Neural progenitor cell (in vitro differentiated cells): ENCODE measurements at places on chromosomes 13 and 19.

DNA sequence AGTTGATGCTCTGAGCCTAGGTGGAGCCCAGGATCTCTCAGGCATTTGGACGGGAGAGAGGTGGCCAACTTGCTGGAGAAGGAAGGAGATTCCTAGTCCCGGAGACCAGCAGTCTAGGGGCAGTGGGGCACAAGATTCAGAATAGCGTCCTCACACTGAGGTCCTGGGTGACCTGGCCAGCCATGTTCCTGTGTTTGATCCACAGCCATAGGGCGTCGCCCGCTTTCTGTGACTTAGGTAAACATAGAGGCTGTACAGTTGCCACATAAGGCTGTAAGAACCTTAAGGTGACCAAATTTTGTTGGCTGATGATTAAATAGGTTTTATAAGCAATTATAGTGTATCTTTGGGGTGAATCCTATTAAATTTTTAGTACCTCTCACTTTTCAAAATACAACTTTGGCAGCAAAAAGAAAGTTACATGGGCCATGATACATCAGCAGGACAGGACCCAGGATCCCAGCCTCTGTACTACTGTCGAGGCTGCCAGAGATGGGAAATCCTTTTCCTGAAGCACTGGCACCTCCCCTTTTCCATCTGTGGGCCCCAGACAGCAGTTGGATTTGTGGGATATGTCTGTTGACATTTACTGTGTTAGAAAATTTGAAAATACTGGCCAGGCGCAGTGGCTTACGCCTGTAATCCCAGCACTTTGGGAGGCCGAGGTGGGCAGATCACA lies 37.5 kb downstream of the TSSK6 start:
- peaks cover 21% of the 10 kb centered on the region for H3K4me1 ChIP-seq
- H3K27me3 ChIP-seq = no peaks in the 10 kb centered on the region
- H3K4me3 ChIP-seq = no peak overlapping the region
- H3K27ac ChIP-seq = no peak overlapping the region
- no peak for DNase-seq

GRCh38 chr13:29359181-29359580 lies 236.3 kb downstream of the SLC7A1 start:
- H3K27ac ChIP-seq = no peak overlapping the region
- H3K27me3 ChIP-seq = no peaks in the 10 kb centered on the region
- H3K36me3 ChIP-seq = no peaks in the 10 kb centered on the region
- no peak overlapping the region for H3K4me3 ChIP-seq
- H3K4me1 ChIP-seq = no peaks in the 10 kb centered on the region
- no peak for DNase-seq

DNA sequence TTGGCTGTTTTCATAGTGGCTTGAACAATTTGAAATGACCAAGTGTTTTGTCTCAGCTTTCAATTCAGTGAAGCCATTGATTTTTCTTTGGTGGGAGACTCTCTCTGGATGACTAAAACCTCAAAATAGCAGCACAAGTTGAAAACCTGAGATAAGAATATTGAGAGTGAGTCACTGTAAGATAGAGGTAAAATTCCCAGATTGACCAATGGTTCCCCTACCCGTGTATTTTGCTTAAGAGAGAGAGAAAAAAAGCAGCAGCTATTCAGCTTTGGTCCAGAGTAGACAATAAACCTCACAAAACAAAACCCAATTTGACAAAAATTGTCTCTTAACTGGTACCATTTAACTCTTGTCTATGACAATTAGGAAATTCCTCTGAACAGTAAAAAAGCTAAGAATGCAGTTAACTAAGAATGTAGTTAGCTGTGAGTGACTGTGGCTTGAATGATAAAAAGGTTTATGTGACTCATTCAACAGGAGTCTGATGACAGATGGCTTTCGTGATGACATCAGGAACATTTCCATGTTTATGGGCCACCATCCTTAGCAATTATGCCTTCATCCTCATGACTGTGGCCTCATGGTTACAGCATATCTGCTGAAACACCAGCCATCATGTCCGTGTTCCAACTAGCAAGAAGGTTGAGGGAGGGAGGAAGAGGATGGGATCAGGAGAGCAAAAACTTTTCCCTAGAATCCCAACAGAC lies 356.9 kb downstream of the NDFIP2 start:
- DNase-seq = no peak
- no peaks in the 10 kb centered on the region for H3K27me3 ChIP-seq
- peaks cover 9% of the 10 kb centered on the region for H3K4me1 ChIP-seq
- H3K36me3 ChIP-seq = no peaks in the 10 kb centered on the region

DNA sequence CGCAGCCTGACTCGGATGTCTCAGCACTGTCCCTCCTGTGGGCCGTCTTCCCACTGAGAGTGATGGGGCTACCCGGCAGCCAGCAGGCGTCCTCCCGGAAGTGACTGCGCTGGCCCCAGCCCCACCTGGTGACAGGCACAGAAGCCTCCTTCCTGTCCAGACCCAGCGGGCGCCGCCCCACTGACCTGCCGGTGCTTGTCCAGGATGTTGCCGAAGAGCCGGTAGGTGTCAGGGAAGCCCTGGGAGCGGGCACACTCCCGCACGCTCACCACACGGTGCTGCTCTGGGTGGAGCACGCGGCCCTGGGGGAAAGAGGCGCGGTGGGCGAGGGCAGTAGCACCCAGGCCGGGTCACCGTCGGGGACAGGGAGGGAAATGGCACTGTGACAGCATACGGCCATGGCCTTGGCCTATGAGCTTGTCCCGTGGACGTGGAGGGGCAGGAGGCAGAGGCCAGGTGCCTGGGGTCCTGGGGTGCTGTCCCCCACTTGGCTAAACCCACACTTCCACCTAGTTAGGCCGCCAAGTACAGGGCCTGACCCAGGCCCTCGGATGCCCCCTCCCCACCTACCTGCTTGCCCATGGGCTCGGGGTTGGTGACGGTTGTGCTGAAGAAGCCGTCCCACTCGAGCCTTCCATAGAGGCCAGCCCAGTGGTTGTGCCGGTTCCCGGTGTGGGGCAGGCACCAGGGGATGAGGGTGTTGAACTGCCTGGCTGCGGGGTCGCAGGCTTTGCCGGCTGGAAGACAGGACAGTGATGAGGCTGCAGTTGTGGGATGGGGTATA lies 16.0 kb upstream of the EIF3G start:
- no peaks in the 10 kb centered on the region for H3K27me3 ChIP-seq
- H3K27ac ChIP-seq = no peak overlapping the region
- no peaks in the 10 kb centered on the region for H3K4me1 ChIP-seq
- peaks cover 3% of the 10 kb centered on the region for H3K36me3 ChIP-seq
- DNase-seq = no peak

GRCh38 chr13:47463726-47464125 lies 537.3 kb downstream of the SUCLA2 start:
- H3K36me3 ChIP-seq = no peaks in the 10 kb centered on the region
- DNase-seq = no peak
- no peak overlapping the region for H3K27ac ChIP-seq
- no peaks in the 10 kb centered on the region for H3K4me1 ChIP-seq

DNA sequence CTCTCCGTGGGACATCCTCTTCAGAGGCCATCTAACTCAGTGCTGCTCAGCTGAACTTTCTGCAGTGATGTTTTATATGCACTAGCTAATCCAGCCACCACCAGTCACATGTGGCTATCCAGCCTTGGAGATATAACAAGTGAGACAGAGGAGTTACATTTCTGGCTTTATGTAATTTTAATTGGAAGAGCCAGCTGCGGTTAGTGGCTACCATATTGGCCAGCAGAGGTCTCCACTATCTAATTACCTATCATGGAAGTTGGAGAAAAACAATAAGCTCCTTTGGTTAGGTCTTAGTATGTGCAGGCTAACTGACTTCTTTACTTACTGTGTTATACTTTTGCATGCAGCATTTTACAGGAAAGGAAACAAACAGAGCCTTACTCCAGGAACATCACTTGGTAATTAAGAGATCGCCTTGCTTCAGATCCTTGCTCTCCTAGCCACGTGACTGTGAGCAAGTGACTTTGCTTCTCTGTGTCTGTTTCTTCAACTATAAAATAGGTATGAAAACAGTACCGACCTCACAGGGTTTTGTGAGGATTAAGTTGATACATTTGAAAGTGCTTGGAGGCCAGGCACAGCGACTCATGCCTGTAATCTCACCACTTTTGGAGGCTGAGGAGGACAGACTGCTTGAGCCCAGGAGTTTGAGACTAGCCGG lies 1.6 kb upstream of the KLK10 start:
- H3K4me1 ChIP-seq = peaks cover 28% of the 10 kb centered on the region
- no peak overlapping the region for H3K27ac ChIP-seq
- DNase-seq = peak; percentile 74
- H3K27me3 ChIP-seq = peaks cover 48% of the 10 kb centered on the region
- H3K4me3 ChIP-seq = no peak overlapping the region
- H3K36me3 ChIP-seq = no peaks in the 10 kb centered on the region

GRCh38 chr19:11256189-11256588 lies 6.1 kb downstream of the DOCK6 start:
- no peak overlapping the region for H3K4me3 ChIP-seq
- H3K27me3 ChIP-seq = no peaks in the 10 kb centered on the region
- no peak overlapping the region for H3K27ac ChIP-seq
- H3K36me3 ChIP-seq = no peaks in the 10 kb centered on the region
